Stimulated activated naive CD4-positive, alpha-beta T cell (primary cell): ENCODE measurements at places on chromosomes 7 and 10.

- no peak for DNase-seq
Measured at GRCh38 chr10:274866-275265, 139.6 kb downstream of the ZMYND11 start.

GRCh38 chr7:20574784-20575720 lies 40.4 kb upstream of the ABCB5 start:
- DNase-seq, result no peak

- no peak for DNase-seq
Measured at GRCh38 chr7:146960773-146961391, 844.3 kb downstream of the CNTNAP2 start.

DNA sequence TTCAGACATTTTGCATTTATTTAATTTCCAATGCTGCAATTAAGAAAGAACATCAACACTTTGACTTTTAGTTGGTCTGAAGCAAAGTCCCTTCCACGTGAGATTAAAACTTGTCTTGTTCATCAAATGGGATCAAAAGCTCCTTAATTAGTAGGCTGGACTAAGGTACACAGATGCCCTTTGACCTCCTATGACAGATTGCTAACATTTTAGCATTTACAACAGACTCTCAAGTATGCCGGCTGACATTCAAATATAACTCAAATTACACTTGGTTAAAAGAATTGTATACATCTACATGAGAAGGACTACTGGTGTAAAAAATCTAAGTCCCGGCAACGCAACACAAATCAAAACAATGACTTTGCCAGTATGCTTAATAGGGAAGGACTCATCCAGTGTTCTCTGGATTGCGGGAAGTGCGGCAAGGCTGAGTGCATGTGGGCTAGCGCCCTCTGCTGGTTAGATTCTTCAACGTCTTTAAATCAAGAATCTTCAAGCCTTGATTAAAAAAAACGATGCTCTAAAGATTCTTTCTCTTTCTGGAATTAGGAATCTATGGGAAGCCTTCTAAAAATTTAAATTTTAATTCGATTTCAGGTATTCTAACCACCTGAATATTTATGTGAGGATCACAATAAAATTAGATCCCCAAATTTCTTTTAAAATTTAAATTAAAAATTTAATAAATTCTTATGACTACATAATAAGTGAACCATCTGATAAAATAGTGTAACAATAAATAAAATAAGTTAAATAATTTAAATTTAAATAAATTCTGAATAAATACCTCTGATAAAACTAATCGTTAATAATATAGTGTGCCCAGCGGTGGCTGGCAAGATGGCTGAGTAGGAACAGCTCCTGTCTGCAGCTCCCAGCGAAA lies 444.7 kb downstream of the DGKB start:
- DNase-seq, result no peak

DNA sequence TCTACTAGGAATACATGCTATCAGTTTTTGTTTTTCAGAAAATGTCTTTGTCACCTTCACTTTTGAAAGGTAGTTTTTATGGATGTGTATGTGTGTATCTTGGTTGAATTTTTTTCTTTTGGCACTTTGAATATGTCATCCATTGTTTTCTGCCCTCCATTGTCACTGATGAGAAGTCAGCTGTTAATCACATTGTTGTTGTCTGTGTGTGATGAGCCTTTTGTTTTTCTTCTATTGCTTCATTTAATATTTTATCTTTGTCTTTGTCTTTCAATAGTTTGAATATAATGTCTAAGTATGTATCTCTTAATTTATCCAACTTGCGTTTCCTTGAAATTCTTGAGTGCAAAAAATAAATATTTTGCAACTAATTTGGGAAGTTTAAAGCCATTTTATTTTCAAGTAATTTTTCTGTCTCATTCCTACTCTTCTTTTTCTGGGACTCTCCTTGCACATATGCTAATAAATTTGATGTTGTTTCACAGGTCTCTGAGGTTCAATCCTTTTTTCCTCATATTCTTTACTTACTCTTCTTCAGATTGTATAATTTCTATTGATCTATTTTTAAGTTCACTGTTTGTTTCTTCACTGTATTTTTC lies 546.9 kb upstream of the GHITM start:
- DNase-seq, result no peak

GRCh38 chr7:47142169-47142866 lies 439.6 kb downstream of the TNS3 start:
- DNase-seq, result no peak

GRCh38 chr7:28355635-28356319 lies 56.5 kb upstream of the CREB5 start:
- no peak for DNase-seq

GRCh38 chr7:41762641-41763040 lies 59.8 kb upstream of the INHBA start:
- no peak for DNase-seq

DNA sequence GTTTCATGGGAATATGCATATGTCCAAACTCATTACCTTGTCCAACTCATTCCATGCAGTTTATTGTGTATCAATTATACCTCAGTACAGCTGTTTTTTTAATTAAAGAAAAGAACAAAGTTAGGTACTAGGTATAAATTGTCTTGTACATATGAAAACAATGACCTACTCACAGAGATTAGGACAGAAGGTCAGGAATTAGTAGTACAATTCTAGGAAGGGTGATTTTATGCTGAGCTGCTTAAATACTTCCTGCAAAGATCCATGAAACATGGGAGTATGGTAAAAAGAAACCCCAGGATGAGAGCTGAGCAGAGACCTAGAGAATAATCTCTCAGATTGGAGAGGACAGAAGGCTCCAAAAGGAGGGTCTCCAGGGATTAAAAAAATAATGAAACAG lies 13.8 kb upstream of the KDM7A start:
- no peak for DNase-seq

DNA sequence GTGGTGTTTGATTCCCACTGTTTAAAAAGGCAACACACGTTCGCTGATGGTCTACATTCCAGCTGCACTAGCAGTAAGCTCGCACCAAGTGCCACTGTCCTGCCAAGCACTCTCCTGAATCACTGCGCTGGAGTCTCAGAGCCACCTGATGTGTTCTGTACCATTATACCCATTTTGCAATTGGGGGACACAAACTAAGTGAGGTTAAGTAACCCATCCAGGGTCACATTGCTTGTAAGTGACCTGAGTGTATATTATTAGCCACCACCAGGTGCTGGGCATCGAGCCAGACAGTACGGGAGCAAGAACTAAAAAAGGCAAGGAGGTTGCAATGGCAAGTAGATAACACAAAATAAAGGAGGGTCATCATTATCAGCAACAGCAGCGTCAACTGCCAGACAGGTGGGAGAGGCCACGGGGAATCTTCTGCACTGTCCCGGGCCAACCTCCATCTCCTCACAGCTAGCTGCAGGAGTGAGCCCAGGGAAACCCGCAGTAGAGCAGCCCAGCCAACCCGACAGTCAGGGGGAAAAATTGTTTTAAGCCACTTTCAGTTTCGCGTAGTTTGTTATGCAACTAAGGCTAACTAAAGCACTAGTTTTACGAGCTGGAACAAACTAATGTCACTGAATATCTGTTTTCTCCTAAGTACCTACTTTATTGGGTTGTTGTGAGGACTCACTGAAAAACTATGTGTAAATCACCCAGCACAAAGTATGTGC lies 712 bp upstream of the CPVL start:
- DNase-seq, result no peak

- DNase-seq, result no peak
Measured at GRCh38 chr7:35446091-35446490, 192.2 kb upstream of the TBX20 start.

DNA sequence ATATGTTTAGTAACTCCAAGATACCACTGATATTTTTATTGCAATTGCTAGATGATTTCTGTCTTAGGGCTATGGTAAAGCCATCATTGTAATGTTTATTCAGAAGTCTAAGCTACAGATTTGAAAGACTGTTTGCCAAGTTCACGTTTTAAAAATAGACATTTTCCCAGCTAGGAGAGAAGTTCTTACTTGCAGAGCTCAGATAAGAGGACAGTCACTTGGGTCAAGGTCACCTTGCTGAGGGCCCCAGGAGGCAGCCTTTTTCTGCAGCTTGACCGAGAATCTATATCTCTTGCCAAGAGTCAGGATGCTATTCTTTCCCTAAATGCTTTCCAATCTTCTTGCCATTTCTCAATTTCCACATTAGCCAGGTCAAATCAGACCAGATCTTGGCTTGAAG lies 1011.2 kb downstream of the KCNMA1 start:
- no peak for DNase-seq

- DNase-seq, result no peak
Measured at GRCh38 chr7:131011432-131011742, 277.4 kb upstream of the KLF14 start.

DNA sequence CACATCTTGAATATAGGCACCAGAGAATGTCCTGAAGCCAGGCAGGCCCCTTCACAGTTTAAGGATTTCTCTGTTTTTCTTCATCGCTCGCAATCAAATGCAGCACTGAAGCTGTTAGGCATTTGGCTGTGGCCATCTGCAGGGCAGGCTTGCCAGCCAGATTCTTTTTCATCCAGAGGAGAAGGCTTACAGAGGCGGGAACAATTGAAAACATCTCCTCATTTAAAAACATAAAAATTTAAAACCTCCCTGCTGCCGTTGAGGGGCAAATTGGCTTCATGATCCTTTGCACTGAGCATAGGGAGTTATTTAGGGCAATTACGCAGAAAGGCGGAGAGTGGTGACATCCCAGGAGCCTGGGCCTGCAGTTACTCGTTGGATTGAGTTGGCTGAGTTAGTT lies 500.0 kb downstream of the TYW1 start:
- no peak for DNase-seq

- peak; percentile 33 for DNase-seq
Measured at GRCh38 chr7:5780801-5781496, 514 bp downstream of the RNF216 start.

- no peak for DNase-seq
Measured at GRCh38 chr7:149787428-149788299, 14.3 kb upstream of the ZNF467 start.

- no peak for DNase-seq
Measured at GRCh38 chr7:112484671-112485167, 3.9 kb downstream of the LSMEM1 start.

- DNase-seq, result no peak
Measured at GRCh38 chr7:36407636-36408550, 18.2 kb downstream of the ANLN start.

DNA sequence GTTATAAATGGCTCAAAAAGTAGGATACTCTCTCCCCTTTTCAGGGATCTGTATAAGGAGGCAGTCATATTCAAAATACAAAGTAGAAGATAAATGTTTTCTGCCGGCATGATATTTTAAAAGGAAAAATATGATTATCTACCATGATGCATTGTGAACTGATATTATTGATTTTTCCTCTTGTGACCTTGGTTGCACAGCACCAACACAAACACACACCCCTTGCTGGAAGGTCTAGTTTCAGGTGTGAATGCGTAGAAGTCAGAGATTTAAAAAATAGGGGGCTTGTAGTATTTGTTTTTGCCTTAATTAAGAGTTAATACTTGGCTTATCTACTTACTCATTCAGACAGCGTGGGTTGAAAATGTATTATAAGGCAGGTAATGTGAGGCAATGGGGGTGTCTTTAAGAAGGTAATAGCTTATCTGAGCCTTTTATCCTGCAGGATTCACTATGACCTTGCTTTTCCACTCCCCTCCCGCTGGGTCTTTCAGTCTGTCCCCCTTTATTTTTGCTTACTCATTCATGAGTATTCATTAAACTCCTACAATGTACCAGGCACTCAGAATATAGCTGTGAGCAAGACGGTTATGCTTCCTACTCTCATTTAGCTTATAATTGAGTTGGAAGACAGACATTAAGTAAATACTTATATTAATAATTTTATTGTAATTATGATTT lies 390.6 kb downstream of the SDK1 start:
- DNase-seq, result no peak

- no peak for DNase-seq
Measured at GRCh38 chr10:33657154-33657908, 322.9 kb upstream of the NRP1 start.

- DNase-seq, result no peak
Measured at GRCh38 chr10:52239771-52240170, 74.3 kb upstream of the DKK1 start.

DNA sequence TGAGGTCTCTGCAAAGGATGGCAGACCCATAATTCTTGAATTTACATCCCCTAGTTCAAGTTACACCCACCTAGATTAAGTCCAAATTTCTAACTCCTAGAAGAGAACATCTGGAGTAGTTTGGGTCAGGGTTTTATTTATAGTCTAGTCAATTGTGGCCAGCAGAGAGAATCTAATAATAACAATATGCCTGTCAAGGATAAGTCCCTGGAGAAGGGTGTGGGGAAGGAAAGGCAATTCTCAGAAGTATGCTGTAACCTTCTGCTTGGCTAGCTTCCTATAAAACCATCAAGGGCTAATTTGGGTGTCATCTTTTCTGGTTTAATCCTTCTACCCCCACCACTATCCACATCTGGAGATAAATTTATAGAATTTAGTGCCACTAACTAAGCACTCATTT lies 52.8 kb upstream of the SEMA3E start:
- no peak for DNase-seq

- DNase-seq, result no peak
Measured at GRCh38 chr7:74235518-74236268, 18.5 kb downstream of the RFC2 start.

DNA sequence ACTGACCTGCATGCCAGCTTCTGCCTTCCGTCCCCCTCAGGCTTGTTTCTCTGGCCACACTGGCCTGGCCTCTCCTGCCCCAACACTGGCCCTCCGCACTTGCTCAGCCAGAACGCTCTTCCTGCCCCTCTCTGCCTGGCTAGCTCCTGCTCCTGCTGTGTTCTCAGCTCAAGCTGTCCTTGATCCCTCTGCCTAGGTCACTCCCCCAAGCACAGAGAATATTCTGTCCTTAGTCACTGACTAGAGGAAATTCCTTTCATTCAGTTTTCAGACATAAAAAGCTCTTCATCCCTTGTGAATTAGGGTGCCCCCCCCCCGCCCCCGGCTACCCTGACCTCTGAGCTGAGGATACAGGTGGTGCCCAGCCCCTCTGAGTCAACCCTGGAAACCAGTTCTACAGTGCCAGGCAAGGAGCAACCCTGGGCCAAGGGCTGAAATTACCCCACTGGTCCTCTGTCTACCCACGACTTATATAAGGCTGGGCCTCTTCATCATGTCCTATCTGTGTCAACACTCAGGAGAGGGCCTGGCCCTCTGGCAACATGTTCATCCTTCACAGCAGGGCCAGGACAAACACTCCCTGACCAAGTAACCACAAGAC lies 6.6 kb upstream of the SGPL1 start:
- DNase-seq, result no peak

- DNase-seq, result no peak
Measured at GRCh38 chr7:46444256-46444655, 523.2 kb upstream of the IGFBP3 start.

GRCh38 chr10:114902151-114902550 lies 35.8 kb upstream of the TRUB1 start:
- no peak for DNase-seq

GRCh38 chr10:100670828-100671479 lies 74.4 kb upstream of the PAX2 start:
- no peak for DNase-seq
